ENCODE measurements at places on chromosomes 12 and 14.

DNA sequence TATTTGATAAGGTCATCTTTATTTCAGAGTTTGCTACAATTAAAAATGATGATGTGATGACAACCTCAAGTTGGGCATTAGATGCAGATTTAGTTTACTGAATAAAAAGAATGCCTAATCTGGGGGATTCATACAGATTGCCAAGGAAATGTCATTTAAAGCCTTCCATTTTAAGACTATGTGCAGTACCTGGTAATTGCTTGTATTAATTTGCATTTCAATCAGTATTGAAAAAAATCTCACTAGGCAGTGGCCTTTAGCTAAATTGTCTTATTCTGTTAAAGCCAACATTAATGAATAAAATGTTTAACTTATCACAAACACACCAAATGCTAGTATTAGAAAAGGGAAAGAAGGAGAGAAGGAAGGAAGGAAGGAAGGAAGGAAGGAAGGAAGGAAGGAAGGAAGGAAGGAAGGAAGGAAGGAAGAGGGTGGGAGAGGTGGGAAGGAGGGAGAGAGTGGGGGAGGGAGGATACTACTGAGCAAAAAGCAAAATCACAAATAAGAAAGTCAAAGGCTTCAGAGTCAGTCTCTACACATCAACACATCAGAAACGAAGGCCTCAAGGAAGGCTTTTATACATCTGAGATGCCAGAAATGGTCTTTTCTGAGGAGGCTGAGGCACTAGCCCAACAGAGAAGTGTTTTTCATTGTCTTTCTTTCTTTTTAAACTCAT, 271.1 kb upstream of the CLEC14A start:
- no peak for DNase-seq

DNA sequence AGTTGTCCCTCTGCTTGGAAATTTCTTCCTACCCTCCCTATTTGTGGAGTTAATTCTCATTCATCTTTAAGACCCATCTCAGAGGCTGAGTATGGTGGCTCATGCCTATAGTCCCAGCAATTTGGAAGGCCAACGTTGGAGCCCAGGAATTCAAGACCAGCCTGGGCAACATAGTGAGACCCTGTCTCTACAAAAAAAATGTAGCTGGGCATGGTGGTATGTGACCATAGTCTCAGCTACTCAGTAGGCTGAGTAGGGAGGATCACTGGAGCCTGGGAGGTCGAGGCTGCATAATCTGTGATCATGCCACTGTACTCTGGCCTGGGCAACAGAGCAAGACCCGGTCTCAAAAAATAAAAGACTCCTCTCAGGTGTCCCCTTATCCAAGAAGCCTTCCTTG, 125.1 kb downstream of the SUDS3 start:
- DNase-seq: no peak

DNA sequence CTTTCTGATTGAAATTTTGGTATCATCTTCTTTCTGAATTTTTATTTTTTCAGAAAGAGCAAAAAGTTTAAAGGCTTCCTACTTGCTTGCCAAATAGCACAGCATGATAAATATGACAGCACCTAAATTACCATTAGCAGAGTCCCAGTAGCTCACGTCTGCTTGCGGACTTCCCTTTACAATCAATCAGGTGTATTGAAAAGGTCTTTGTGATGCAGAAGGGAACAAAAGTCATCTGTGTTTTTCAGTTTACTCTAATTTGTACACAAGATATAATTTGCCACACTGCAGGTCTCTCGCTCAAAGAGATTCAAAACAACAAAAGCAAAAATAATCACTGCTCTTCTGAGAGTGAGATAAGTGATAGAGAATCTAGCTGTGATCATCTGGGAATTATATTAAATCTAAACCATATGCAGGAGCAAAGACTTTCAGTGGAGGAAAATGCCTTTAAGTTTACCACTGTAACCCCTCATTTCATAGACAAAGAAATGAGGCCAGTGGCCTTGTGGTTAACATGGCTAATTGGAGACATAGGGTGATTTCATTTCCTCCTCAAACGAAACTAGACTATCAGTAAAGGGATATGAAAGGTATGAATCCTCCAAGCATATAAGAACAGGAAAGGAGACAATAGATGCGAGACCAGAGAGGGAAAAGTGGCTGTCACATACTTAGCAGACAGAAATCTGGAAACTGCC, 240.8 kb upstream of the TMPO start:
- DNase-seq: no peak

- DNase-seq: no peak
Measured at GRCh38 chr14:31391473-31391872, 28.9 kb downstream of the HEATR5A start.

GRCh38 chr12:9588749-9589148, 19.0 kb downstream of the KLRB1 start:
- DNase-seq: no peak

- peak; percentile 83 for DNase-seq
Measured at GRCh38 chr12:108618079-108618952, 15.4 kb downstream of the SELPLG start.

DNA sequence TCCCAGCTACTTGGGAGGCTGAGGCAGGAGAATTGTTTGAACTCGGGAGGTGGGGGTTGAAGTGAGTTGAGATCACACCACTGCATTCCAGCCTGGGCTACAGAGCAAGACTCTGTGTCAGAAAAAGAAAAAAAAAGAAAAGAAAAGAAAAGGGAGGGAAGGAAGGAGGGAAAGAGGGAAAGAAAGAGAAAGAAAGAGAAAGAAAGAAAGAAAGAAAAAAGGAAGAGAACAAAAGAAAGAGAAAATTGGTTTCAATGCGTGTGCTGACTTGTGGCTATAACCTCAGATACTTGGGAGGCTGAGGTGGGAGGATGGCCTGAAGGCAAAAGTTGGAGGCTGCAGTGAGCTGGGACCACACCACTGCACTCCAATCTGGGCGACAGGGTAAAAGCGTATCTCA, 128.4 kb upstream of the TBX3 start:
- no peak for DNase-seq

DNA sequence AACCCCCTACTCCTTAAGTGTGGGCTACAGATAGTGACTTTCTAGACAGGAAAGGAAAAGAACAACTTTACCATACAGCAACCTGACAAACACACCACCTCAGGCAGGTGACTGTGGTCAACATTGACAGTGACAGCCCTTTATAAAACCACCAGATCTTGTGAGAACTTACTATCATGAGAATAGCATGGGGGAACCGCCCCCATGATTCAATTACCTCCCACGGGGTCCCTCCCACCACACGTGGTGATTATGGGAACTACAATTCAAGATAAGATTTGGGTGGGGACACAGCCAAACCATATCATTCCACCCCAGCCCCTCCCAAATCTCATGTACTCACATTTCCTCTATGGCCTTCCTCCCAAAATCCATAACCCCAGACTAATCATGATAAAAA, 16.3 kb downstream of the OR10P1 start:
- peak; percentile 55 for DNase-seq

- DNase-seq: no peak
Measured at GRCh38 chr14:71621276-71621675, 311.0 kb upstream of the RGS6 start.

GRCh38 chr12:92582475-92582874, 120.3 kb upstream of the PLEKHG7 start:
- no peak for DNase-seq

- no peak for DNase-seq
Measured at GRCh38 chr14:71541973-71542690, 390.1 kb upstream of the RGS6 start.

GRCh38 chr12:53924521-53925405, 13.9 kb upstream of the HOXC13 start:
- DNase-seq: no peak

DNA sequence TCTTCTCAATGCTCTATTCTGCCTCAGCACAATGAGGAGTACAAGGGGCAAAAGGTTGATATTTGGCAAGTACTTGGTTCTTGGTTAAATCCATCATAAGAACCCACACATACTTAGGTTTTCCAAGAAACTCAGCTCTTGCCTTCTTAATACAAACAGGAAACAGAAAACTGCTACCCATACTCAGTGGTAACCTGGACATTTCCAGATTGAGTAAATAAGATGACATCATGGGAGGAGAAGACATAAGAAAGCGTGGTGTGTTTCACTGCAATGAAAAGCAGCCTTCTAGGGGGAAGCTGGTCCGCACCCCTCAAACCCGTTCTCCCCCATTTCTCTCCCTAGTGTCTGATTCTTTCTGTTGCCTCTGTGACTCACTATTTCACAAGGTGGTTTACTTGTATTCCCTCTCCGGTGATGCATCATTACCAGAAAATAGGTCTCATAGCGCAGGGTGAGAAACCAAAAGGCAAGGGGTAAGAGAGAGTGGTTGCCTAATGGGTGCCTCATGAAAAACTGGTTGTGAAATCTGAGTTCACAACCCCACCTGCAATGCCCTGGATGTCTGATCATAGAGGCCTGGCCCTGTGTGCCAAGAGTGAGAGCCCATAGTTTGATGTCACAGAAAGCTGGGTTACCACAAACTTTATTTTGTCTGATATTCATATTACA, 326.5 kb upstream of the TBX3 start:
- DNase-seq: no peak

DNA sequence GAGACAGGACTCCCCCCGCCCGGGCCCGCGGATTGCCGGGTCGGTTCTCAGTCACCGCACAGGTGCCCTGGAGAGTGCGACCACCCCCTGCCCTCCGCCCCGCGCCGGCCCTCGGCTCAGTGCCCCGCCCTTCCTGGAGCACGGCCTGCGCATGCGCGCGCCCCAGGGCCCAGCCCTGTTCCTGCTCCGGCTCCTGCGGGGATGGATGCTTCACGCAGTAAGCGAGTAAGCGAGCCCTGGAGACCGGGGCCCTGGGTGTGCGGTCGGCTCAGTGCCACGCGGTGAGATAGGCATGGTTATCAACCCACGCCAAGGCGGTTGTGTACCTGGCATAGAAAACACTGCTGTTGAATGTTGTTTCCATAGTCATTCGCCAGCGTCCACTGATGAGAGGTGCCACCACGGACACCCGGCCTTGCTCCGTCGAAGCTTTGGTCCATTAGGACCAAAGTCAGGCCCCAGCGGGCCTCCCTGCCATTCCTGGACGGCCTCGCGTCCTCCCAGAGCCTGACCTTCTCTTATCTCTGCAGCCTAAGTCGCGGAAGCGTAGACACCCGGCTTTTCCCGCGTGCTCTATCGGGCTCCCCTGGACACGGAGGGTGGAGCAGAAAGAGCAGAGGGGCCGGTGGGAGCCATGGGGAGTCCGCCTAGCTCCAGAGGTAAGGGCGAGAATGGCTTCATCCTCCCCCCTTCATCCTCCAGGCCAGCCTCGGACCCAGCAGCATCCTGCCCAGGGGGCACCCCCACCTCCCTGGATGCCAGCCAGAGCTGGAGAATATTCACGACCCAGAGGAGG, 90.6 kb downstream of the PAPOLA start:
- peak; percentile 62 for DNase-seq

DNA sequence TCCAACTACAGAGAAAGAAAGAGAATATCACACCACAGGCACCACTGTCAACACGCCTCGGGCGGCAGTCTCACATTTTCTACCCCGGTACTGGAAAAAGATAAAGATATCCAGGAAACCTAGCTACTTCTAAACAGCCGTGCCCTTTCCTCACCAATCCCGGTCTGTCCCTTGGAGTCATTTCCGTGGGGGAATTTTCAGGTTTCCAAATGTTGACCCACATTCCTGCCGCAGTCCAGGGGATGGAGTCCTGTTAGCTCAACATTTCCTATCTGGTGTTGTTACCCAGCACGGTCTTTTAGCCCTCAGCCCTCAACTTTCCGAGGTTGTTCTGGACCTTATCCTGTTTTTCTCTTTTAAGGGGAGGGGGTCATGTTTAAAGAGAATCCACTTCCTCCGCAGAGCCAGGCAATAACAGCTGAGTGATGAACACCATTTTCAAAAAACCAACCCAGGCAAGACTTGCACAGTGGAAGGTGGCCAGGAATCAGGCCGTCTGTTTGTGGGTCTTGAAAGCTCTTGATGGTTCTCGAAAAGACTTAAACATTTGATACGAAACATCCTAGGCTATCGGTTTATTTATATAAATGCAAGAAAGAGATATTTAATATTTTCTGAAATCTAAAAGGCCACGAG, 4.6 kb downstream of the SSH1 start:
- DNase-seq: no peak

- no peak for DNase-seq
Measured at GRCh38 chr12:51822956-51823355, 25.6 kb downstream of the FIGNL2 start.

GRCh38 chr14:76669770-76670169, 91.5 kb upstream of the VASH1 start:
- DNase-seq: no peak

- no peak for DNase-seq
Measured at GRCh38 chr12:80551897-80552296, 107.9 kb downstream of the PTPRQ start.

DNA sequence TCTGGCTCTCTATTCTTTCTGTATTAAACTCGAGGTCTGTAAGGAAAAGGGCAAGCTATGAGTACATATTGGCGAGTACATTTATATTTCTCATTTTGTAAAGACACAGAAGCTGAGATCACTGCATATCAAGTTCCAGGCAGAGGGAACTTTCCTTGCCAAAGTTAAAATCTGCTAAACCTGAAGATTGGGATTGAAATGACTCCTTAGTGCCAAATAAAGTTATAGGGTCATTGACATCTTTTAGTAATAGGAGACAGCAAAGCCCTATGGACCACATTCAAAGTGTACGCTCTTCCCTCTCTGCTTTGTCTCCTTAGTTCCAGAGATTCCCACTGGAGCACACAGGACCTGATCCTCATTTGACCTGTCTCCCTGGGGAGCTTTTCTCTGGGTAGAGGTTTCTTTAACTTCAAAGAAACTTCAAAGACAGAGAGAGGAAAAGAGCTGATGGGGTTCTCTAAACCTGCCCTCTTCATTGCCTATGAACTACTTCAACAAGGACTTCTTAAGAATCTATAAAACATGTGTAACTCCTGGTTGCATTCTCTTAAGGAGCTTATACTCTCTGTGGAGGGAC, 42.6 kb upstream of the PTPRR start:
- DNase-seq: no peak

GRCh38 chr14:23154964-23155587, 28.4 kb downstream of the SLC7A8 start:
- DNase-seq: no peak

- DNase-seq: no peak
Measured at GRCh38 chr12:41286426-41286825, 98.3 kb downstream of the PDZRN4 start.

- DNase-seq: no peak
Measured at GRCh38 chr12:124422570-124423523, 128.0 kb downstream of the RFLNA start.
